ENCODE measurements at places on chromosomes 16 and 17. TPM values are rescaled to one million over a fixed set of nuclear protein-coding genes. Genes with fewer than 3 reads are reported as not detected.

The EPN3 gene
- total RNA-seq: not detected

The CCDC40 gene
- total RNA-seq: 4.3 TPM

The TCAP gene
- total RNA-seq: 0.97 TPM

The TP53 gene
- 151 TPM for total RNA-seq

The EVI2B gene
- 32.7 TPM for total RNA-seq

The SDK2 gene
- 0.35 TPM for total RNA-seq

- no peak for DNase-seq
These were observed 53.2 kb downstream of the MYH11 start for GRCh38 chr16:15803618-15804017.

DNA sequence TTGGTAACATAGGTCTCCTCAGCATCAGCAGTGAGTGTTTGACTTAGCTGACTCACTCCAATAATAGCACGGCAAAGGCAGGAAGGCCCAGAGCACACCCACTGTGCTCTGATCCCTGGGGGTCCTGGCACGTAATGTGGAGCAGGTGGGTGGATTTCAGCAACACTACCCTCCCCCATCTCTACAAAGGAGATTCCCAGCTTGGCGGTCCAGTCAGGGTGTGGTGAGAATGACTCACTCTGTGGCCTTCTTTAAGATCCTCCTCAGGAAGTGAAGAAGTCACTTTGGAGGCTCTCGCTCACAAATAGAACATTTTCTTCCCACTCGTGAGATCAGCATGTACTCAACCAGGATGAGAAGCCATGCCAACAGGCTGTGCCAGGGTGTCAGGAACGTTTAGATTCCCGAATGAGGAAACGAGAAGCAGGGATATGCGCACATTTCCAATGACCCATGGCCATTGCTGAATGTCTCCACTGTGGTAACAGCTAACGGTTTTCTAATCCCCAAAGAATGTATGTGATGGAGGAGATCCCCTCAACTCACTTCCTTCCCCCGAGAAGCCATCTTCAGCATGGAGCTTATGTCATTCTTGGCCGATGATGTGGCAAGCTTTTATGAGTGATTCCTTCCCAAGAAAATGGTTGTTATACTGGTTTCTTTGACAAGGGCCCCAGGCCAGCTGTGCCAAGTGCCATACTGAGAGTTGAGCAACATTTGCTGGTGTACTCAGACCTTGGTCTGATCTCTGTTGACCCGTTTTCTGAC is 365.2 kb downstream of the C16orf95 start:
- DNase-seq: no peak

DNA sequence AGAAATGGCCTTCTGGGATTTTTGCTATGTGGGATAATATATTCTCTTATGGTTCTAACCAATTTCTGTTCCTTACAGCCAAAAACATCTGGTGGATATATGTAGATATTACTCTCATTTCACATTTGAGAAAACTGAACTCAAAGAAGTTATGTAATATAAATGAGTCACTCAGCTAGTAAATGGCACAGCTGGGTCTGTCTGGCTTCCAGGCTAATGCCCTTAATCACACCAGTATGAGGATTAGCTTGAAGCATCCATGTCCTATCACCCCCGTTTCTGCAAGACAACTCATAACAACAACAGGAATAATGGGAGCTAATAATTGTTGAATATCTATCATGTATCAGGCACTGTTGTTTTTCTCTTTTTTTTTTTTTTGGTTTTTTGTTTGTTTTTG is 34.4 kb upstream of the USP7 start:
- no peak for DNase-seq

GRCh38 chr17:48729335-48730239 is 1.0 kb upstream of the HOXB13 start:
- no peak for DNase-seq

GRCh38 chr16:1871974-1872635 is at the start of gene MEIOB:
MEIOB (minus strand) TSS chr16:1872164; CDS start chr16:1868175, 3,989 bp downstream.
- no peak for DNase-seq

GRCh38 chr16:49675413-49675812 is 180.5 kb downstream of the ZNF423 start:
- DNase-seq: no peak

DNA sequence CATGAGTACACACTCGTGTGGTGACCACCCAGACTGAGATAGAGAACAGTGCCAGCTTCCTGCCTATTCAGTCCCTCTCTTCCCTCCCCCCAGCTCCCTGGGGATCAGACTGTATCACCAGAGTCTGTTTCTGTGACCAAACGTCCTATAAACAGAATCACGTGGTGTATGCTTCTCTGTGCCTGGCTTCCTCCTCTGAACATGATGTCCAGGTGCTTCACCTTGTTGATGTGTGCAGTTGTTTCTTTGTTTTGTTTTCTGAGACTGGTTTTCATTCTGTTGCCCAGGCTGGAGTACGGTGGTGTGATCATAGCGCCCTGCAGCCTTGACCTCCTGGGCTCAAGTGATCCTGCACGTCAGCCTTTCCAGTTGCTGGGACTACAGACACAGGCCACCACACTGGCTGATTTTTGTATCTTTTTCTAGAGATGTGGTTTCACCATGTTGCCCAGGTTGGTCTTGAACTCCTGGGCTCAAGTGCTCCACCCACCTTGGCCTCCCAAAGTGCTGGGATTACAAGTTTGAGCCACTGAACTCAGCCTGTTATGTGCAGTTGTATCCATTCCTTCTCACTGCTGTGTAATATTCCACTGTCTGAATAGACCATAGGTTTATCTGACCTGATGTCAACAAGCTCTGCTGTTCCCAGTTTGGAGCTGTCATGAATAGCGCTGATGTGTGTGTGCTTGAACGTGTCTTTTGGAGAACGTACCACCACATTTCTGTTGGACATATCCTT is 28.9 kb upstream of the PRM1 start:
- DNase-seq: no peak

DNA sequence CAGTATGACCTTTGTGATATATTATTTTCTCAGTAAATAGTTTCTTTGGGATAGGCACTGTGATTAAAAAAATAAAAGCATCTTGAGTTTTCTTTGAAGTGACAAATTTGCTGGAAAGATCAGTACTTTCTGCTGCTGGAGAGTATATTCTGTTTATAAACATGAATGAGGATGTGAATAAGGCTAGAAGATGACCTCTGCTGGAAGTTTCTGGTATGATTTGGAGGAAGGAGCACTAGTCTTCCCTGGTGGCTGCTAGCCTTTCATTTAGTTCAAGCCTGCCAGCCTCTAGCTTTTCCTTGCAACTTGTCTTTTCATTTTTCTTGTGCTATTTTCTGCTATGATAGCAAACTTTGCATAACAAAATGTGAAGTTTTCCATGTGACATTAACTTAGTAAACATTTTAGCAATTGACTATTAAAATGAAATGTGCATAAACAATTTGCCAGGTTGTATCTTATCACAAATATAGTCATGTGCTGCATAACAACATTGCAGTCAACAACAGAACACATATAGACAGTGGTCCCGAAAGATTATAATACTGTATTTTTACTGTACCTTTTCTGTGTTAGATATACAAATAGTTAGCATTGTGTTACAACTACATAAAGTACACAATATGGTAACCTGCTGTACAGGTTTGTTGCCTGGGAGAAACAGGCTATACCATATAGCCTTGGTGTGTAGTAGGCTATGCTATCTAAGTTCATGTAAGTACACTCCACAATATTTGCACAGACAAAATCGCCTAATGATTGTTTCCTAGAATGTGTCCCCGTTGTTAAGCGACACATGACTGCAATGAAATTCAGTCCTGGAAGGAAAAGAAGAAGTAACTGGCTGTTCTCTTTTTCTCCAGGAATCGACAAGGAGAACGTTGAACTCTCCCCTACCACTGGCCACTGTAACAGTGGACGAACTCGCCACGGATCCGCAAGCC is 18.1 kb upstream of the RAB11FIP4 start:
- DNase-seq: no peak

DNA sequence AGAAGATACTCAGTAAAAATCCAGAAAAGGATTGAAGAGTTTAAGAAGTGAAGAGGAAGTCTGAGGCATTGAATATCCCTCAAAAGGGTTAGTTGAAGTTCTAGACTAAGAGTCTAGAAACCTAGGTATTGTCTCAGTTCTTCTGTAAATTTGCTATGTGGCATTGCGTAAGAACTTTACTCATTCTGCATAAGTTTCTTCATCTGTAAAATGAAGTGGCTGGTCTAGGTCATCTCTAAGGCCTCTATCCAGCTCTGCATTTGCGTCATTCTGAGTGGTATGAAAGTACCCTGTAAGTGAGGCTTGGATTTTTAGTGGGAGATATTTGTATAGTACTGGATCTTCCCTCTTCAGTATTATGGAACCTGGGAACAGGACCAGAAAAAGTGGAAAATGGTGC is 130.2 kb downstream of the MYO1D start:
- DNase-seq: no peak

DNA sequence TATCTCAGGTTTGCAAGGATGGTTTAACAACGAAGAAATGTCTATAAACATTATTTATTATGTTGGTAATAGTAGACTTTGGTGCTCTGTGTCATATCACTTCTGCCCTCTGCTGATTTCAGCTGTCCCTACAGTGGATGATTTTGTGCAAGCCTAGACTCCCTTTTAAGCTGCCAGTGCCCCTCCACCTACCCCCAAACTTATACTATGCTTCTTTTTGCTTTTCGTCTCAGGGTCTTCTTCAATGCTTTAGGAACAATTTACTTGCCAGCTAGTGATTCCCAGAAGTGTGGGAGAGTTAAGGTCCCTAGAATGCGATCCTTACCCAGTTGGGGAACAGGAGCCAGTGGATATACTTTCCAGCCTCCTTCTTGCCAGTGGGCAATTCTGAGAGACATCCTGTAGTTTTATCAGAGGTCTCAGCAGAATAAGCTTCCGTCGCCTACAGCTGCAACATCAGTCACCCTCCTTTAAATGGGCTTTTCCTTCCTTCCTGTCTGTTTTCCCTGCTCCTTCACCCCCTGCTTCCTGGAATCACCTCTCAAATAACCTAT is 4.1 kb downstream of the ICAM2 start:
- DNase-seq: no peak

DNA sequence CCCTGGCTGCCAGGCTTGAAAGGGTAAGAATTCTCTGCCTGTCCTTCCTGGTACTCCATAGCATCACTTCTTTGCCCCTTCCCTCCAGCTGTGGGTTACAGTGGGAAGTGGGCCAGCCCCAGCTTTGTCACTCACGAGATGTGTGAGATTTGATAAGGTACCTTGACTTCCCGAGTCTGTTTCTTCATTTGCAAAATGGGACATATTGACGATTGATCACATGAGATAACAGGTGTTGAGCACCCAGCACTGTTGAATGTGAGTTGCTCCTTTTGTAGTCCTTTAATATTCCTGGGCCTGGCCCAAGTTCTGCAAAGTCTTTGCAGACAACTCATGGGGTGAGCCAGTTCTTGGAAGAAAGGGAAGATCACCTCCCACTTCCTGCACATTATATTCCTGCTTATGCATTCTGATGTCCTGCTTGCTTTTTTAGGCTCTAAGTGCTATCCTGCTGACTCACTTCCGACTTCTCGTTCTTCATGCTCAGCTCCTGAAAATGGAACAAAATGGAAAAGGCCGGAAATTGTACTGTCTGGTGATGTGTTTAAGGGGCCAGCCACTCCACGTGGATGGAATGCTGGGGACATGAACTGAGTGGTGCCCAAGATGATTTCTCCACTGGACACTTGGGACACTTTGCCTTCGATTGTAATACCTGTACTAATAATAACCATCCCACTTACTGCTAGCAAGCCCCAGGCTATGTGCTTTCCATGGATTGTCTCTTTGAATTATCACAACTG is 8.3 kb upstream of the NLK start:
- DNase-seq: no peak

- DNase-seq: no peak
These were observed 555.8 kb downstream of the RBFOX1 start for GRCh38 chr16:7888411-7888810.

DNA sequence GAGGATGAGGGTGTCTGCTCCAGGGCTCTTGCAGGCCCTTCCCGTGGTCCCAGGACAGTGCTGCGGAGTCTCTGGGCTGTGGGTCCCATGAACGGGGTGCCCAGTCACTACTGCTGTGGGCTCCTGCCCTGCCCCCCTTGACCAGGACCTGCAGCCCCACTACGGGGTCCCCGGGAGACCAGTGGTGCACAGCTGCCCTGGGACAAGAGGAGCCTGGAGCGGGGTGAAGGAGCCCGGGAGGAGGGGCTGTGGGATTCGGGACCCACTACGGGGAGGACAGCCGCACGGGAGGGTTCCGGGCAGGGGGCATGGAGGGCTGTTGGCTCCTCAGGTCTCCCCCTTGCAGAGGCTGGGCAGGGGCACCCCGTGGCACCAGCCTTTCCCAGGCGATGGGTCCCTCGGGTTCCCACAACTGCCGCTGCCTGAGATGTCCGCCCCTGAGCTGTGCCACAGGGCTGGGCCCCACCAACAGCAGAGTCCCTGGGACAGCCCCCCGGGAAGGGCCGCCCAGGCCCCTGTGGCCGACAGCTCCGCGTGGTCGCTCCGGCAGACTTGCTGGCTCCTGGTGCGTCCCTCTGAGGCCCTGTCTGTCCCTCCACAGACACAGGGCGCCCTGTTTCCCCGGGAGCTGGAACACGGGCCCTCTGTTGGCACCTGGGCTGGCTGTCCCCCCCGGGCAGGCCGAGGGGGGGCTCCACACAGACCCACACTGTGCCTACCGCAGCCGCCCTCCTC is 52.1 kb upstream of the GNG13 start:
- DNase-seq: no peak

- no peak for DNase-seq
These were observed 18.3 kb downstream of the RARA start for GRCh38 chr17:40327244-40327729.

DNA sequence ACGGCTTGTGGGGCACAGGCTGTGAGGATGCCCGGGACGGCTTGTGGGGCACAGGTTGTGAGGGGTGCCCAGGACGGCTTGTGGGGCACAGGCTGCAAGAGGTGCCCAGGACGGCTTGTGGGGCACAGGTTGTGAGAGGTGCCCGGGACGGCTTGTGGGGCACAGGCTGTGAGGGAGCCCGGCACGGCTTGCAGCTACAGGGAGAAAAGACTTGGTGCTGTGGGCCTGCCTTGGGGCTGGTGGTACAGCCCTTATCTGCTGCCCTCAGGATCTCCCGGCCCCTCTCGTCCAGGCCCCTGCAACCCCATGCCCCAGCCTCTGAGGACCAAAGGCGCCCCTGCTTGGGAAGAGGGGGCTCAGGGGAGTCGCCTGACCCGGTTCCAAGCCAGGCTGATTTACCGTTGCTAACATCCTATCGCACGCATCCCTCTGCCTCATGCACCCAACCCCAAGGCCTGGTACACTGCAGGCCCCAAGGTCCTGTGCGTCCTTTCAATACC is 5.0 kb upstream of the HBM start:
- no peak for DNase-seq

GRCh38 chr17:45336390-45337182 is 19.8 kb upstream of the MAP3K14 start:
- no peak for DNase-seq

GRCh38 chr17:12709063-12709462 is 43.4 kb downstream of the MYOCD start:
- DNase-seq: no peak

DNA sequence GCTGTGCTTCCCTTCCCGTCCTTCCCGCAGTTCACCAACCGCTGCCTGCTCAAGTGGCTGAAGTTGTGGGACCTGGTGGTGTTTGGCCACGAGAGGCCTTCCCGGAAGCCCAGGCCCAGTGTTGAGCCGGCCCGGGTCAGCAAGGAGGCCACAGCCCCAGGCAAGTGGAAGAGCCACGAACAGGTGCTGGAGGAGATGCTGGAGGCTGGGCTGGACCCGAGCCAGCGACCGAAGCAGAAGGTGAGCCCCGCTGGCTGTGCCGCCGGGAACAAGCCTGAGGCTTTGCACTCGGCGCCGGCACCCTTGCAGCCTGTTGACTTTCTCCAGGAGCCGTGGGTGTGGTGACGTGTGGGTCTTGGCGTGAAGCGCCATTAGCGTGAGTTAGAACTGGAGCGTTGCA is 2.7 kb downstream of the CHTF18 start:
- no peak for DNase-seq

- peak; percentile 72 for DNase-seq
These were observed 25.3 kb downstream of the CMIP start for GRCh38 chr16:81469710-81470535.

All from CD8-positive, alpha-beta memory T cell (primary cell).